ENCODE measurements at places on chromosomes 7 and 10.

GRCh38 chr10:107451047-107451446 lies 286.5 kb upstream of the SORCS1 start:
- no peak for DNase-seq

GRCh38 chr7:82631998-82632397 lies 188.4 kb upstream of the CACNA2D1 start:
- no peak for DNase-seq

DNA sequence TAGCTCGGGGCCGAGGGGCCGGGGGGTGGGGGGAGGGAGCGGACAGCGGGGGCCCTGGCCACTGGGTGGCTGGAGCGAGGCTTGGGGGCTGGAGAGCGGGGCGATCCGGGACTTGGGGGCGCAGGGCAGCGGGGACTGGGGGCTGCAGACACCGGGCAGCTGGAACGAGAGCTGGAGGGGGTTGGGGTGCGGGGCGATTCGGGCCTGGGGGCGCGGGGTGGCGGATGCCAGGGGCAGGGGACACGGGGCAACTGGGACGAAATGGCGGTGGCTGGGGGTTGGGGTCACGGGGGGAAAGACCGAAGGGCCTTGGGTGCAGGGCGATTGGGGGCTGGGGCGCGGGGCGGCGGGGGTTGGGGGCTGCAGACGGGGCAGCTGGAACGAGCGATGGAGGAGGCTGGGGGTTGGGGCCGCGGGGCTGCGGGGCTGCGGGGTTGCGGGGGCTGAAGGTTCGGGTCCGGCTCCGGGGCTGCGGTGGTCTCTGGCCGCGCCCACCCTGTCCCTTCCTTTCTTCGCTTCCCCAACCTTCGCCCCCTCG lies 590 bp downstream of the COL26A1 start:
- no peak for DNase-seq

DNA sequence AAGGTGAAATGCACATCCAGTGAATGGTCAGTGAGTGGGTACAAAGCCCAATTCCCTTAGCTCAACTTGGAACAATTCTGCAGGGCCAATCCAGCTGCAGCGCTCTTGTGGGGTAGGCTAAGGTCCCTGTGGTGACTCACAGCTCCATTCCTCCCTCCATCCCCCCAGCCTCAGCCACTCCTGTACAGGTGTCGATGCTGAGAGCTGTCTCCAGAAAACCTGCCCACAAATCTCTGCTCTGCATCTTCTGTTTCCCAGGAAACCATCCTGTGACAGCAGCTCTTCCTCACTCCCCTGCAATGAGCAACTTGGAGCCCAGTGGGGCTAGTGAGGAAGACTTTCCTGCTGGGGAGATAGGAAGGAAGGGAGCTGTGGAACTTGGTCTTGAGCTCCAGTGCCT lies 244.7 kb upstream of the GPR26 start:
- no peak for DNase-seq

GRCh38 chr7:12320987-12321647 lies 82.5 kb downstream of the VWDE start:
- DNase-seq, result no peak

DNA sequence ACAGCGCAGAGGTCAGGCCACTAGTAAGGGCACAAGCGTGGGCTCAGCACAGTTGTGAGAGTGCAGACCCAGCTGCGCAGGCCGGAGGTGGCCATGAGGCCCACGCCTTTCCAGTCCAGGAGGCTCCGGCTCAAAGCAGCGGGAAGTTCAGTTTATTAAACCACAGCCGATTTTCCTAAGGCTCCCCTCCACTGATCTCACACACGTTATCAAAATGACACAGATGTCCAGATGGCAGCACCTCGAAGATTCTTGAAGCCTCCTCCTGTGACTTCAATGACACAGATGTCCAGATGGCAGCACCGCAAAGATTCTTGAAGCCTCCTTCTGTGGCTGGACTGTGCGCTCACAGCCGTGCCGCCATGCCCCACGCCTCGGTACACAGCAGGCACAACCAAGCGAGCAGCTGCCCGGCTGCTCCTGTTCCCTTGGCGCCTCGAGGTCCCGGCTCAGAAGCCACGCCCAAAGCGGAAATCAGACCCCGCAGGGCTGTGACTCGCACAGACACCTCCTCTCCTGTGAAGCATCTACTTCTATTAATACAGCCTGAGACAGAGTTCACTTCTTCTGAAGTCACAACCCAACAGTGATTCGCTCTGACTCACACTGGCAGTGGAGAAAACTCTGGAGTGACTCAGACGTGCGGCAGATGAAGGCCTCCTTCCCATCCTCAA lies 122.7 kb downstream of the MAD1L1 start:
- peak; percentile 56 for DNase-seq

DNA sequence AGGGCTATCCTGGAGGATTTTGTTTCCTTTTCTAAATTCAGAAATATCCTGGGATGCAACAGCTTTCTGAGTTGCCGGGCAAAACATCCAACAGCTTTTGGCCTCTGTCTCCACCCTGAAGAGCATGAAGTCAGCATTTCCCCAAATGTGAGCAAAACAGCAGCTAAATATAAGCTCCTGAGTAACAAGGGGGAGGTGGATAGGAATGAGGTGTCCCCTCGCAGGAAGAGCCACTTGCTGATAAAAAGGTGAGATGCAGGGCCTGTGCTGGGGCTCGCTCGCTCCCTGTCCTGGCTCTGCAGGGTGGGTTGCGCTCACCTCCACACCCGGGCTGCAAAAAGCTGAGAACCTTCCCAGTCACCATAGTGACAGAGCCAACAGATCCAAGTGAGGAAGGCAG lies 264.3 kb downstream of the ZEB1 start:
- no peak for DNase-seq

DNA sequence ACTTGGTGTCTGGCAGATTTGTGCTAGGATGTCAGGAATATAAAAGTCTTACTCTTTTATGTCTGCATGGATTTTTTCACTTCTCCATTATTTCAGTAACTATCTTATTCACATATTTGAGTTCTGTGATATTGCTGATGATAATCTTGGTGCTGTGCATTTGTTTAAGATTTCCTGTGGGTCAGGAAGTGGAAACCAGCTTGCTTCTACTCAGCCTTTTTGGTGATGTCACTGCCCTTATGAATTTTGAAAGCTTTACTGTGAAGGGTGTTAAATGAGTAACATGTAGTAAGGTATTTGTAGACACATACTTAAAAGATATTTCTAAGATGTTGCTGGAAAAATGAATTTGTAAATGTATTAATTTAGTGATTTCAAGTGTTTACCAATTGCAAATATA lies 69.5 kb upstream of the VOPP1 start:
- no peak for DNase-seq

- DNase-seq, result no peak
Measured at GRCh38 chr7:29987811-29988317, 1.7 kb downstream of the SCRN1 start.

- no peak for DNase-seq
Measured at GRCh38 chr10:119263951-119264617, 56.7 kb downstream of the GRK5 start.

- DNase-seq, result peak; percentile 26
Measured at GRCh38 chr7:72805526-72806494, 22.2 kb downstream of the TYW1B start.

DNA sequence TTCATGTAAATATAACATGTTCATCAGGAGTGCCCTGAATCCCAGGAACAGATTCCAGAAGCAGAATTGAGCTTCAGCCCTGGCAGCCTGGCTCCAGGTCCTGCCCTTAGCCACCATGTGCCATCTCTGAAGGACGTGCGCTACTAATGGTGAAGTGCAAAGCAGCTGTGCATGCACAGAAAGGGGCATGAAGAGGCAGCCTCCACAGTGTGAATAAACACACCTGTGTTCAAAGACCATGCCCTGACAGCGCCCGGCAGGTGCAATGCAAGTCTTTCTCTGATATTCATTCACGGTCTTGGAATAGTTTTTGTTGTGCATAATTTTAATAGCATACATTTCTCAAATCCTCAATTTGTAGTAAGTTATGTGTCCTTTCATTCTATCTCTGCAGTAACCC lies 250.4 kb upstream of the TCERG1L start:
- no peak for DNase-seq

- DNase-seq, result no peak
Measured at GRCh38 chr7:16670731-16671344, 24.9 kb downstream of the BZW2 start.

DNA sequence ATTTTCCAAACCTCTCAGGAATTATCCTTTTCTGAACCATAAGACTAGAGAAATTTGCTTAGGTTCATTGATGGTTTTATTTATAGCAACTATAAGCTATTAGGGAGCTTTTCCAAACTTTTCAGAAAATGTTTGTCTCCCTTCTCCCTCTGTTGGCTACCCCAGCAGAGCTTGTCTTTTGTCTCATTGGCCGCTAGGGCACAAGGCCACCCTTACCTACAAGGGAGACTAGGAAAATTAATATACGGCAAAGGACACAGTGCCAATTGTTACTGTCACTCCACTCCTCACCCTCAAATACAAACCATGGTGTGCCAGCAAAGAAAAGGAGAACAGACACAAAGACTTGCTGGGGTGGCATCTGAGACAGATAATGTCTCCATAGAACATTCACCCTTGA lies 471.4 kb downstream of the XPNPEP1 start:
- no peak for DNase-seq

- DNase-seq, result no peak
Measured at GRCh38 chr7:87231258-87231657, 11.7 kb upstream of the TMEM243 start.

- DNase-seq, result no peak
Measured at GRCh38 chr10:127186813-127187212, 9.6 kb downstream of the INSYN2A start.

- no peak for DNase-seq
Measured at GRCh38 chr10:76082956-76083355, 651.5 kb downstream of the LRMDA start.

DNA sequence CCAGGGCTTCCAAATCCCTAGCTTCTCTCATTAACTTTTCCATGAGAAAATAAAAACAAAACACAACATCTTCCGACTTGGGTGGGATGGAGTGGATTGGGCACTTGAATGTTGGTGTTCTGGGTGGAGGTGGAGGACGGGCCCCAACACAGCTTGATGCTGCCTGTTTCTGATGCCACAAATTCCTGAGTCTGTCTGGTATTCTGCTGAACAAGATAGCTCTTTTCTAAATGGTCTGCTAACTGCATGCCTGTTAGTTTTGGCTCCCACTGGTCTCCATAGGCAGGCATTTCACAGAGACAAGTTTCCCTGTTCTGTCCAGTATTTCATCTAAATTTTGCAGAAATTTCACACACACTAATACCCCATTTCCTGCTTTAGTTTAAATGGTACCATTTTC lies 160.9 kb upstream of the FZD8 start:
- DNase-seq, result no peak

- DNase-seq, result no peak
Measured at GRCh38 chr7:99372275-99373090, 2.0 kb upstream of the ARPC1B start.

- DNase-seq, result no peak
Measured at GRCh38 chr7:112537822-112538387, 57.1 kb downstream of the LSMEM1 start.

DNA sequence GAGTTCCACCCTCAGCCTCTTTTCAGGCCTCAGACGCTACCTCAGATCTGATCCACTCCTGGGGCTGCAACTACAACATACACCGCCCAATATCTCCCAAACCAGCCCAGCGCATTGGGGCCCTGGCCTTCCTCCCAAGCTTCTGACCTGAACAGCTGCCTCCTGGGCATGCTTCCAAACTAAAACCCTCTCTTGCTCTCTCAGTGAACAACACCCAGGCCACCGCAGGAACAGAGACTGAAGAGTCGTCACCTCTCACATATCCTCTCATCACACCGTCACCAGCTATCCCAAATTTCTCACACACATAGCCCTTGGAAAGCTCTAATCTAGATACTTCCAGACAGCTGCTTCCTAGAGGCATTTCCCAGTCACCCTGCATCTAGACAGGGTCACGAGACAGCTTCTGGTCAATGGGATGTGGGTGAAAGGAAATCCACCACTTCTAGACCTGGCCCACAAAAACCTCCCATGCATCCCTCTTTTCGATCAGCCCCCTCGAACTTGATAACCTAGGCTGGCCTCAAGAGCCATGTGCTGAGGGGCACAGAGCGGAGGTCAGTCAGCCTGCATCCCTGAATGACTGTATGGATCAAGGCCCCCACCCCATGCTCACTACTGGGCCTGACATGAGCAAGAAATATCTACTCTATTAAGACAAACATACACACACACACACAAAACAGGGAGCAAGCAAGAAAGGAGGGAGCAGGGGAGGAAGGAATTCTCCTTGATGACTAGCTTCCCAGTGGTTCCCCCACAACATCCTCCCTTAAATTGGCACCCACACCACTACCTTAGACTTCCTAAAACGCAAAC lies 1.8 kb downstream of the PARP12 start:
- no peak for DNase-seq

GRCh38 chr7:18550574-18550973 lies 55.0 kb downstream of the HDAC9 start:
- no peak for DNase-seq

DNA sequence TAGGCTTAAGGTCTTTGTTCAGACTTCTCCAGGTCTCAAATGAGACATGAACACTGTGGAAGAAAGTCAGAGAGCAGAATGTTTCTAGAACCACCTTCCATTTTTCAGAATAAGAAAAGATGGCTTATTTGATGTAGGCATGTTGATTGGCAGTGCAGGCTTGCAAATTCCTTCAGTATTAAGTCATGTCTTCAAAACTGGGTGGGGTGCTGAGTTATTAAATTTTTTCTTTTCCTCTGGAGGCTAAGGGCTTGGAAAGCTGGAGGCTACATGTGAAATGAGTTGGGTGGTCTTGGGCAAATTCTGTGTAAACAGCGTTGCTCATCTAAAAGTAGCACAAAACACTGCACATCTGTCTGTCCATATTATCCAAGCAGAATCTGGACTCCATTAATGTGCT lies 62.8 kb downstream of the PRTFDC1 start:
- DNase-seq, result no peak

- DNase-seq, result no peak
Measured at GRCh38 chr7:114670676-114671075, 251.2 kb upstream of the MDFIC start.

DNA sequence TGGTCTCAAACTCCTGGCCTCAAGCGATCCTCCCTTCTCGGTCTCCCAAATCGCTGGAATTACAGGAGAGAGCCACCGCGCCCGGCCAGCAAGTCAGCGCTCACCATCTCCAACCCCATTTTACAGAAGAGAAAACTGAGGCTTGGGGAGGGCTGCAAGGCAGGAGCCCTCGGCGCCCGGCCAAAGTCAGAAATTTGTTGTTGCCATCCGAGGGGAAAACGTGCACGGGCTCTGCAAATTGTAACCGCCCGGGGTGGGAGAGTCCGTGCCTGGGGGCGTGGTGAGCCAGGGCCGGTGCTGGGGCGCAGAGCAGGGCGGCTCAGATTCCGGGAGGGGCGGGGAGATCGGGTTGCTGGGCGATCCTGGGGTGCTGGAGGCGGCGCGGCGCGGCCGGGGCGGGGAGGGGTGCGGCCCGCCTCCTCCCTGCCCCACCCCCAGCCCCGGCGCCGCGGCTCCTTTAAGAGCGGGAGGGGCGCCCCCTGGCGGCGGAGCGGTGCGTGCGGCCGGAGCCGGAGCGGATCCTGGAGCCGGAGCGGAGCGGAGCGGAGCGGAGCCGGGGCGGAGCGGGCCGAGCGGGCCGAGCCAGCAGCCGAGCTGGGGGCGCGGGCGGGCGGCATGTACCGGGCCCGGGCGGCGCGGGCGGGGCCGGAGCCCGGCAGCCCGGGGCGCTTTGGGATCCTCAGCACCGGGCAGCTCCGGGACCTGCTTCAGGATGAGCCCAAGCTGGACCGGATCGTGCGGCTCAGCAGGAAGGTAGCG lies at the start of gene VPS37D:
VPS37D (plus strand) TSS at position 488 of the 759 bp plus-strand sequence; CDS start at position 616, 128 bp downstream.
- DNase-seq, result peak; percentile 57
